ENCODE measurements at places on chromosomes 1 and 21.
A peak's percentile ranks its signal among the peaks of the same experiment; 100 is the strongest.

- DNase-seq, result no peak
These were observed 51.0 kb downstream of the PRRX1 start for GRCh38 chr1:170714938-170715337.

GRCh38 chr1:47944561-47944960 is 52.6 kb downstream of the TRABD2B start:
- no peak for DNase-seq

GRCh38 chr1:43835082-43836021 is 98.2 kb upstream of the ARTN start:
- DNase-seq, result peak; percentile 85

DNA sequence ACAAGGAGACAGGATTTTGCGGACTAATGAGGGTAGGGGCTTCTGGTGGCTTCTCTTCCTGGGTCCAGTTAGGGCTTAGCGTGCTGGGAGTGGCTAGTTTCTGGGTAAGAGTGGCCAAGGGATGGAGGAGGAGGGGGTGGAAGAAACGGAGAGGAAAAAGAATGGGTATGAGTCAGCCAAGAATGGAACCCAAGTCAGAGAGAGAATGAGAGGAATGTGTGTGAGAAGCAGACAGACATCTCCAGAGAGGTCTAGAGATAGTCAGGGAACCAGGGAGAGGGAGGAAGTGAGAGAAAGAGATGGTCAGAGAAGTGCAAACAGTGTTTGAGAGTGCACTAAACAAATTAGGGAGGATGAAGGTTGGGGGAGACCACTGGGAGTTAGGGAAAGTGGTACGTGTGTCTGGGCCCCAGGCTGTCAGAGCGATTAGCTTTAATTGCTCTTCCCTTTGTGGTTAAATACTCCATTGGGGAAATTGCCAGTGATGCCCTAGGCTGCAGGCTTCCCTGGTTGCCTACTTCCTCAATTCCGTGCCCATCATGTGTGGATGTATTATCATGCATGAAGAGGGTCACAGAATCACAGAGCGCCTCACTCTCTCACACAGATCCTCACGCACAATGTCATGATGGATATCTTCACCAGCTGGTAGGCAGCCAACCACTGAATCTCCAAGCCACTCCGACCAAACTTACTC is 1.4 kb downstream of the PEA15 start:
- DNase-seq, result peak; percentile 67

DNA sequence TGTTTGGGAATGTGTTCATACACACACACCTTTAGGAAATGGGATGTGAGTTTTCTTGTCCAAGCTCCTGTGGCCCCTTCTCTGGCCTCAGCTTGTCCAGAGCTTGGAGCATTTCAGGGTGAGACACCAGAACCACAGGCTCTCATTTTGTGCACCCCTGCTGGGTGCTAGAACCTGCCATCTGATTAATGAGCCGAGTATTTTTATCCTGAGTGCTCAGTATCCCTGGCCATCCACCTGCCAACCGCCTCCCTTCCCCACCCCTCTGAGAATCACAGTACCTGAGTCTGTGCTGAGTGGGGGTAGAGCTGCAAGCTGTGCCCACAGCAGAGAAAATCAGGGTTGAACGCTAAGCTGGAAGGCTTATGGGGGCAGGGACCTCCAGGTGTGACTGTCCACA is 1.4 kb downstream of the CASQ1 start:
- DNase-seq, result no peak

GRCh38 chr1:78491451-78492071 is 787 bp downstream of the PTGFR start:
- no peak for DNase-seq

GRCh38 chr1:242224461-242224860 is 225.6 kb upstream of the MAP1LC3C start:
- no peak for DNase-seq

DNA sequence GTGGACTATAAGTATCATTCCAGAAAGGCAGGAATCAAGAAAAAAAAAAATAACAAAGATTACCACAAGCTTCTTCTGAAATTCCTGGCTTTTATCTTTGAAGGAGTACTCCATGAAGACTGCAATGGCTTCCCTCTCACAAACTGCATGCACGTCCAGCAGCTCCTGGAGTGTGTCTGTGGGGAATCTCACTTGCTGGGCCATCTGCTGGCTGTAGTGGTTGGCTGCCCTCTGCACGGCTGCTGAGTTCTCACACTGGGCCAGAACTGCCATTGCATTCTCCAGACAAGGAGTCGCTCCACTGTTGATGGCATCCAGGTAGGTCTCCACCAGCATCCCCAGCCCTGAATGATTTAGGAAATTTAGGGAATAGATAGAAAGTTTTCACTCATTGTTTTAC is 23.3 kb upstream of the GBP2 start:
- no peak for DNase-seq

Measured in KBM-7 (cell line).